Stimulated activated CD8-positive, alpha-beta memory T cell treated with anti-CD3 and anti-CD28 coated beads, Interleukin-15, amount 100 ng/mL, for 4 hours (primary cell): ENCODE measurements at places on chromosomes 6 and 20.

DNA sequence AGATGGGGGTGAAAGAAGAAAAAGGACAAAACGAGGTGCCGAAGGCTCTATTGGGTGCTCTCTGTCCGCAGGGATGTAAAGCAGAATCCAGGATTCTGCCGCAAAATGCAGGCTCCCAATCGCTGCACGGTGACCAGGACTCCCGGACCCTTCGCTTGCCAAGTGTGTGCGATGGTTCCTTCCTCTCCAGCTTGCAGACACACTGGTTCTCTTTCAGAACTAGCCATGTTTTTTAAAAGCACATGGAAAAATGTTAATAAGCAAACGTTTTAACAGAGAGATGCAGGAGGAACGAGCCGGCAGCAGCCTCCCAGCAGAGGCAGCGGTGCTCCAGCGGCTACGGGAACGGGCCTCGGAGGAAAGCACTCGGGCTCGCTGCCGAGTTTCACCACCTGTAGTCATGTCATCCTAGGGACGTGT is 59.6 kb downstream of the ZNF831 start:
- DNase-seq = no peak

GRCh38 chr20:3658716-3659491 is 4.3 kb downstream of the GFRA4 start:
- no peak for DNase-seq

GRCh38 chr6:89685311-89685710 is 46.8 kb upstream of the LYRM2 start:
- DNase-seq = no peak

GRCh38 chr20:44695674-44696300 is 19.4 kb upstream of the CCN5 start:
- DNase-seq = no peak

DNA sequence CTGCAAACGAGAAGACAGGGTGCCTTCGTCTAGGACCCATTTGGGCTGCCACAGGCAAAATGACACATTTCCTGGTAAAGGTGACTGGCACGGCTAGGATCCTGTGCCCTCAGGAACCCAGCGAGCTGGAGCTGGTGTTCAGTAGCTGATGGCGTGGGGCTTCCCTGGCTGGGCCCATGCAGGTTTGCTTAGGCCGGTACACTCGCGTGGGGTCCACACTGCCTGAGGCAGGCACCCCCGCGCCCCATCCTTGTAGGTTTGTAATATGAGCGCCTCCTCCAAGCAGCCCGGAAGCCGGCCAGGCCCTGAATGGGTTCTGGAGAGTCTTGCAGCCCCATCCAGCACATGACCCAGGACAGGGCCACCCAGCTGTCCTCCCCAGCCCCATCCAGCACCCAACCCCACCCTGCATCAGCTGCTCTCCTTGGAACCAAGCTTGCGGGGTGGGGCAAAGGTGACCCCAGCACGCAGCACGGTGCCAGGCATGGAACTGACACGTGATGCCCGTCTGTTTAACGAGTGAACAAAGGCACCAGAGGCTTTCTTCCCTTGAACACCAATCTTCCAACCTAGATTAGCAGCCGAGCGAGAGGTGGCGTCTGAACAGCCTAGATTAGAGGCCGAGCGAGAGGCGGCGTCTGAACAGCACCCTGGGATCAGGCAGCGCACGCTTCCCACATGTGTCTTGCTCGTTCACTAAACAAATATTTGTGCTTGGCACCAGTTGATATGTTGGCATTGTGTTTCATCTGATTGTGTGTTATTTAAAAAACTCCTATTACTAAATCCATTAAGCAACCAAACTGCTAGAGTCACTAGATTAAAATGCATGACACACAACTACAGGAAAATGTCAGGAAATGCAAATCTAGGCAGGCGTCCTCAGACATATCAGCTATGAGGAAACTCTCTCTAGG is 112.1 kb downstream of the DLL1 start:
- no peak for DNase-seq

DNA sequence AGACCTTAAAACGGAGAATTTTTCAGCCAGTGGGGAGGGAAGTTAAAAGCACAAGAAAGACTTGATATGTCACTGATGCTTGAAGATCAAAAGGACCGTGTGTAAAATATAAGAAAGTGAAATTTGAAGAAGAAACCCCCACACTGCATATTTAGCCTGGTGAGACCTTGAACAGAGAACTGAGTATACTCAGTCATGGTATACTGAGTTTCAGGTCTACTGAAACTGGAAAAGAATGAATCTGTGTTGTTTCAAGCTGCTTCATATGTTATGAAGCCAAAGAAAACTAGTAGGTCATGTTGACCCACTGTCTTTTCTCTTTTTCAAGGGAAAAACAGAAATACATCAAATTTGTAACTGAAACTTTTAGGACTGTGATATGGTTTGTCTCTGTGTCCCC is 443.8 kb upstream of the GJE1 start:
- DNase-seq = no peak

GRCh38 chr6:142443532-142443931 is 141.7 kb downstream of the ADGRG6 start:
- DNase-seq = no peak

DNA sequence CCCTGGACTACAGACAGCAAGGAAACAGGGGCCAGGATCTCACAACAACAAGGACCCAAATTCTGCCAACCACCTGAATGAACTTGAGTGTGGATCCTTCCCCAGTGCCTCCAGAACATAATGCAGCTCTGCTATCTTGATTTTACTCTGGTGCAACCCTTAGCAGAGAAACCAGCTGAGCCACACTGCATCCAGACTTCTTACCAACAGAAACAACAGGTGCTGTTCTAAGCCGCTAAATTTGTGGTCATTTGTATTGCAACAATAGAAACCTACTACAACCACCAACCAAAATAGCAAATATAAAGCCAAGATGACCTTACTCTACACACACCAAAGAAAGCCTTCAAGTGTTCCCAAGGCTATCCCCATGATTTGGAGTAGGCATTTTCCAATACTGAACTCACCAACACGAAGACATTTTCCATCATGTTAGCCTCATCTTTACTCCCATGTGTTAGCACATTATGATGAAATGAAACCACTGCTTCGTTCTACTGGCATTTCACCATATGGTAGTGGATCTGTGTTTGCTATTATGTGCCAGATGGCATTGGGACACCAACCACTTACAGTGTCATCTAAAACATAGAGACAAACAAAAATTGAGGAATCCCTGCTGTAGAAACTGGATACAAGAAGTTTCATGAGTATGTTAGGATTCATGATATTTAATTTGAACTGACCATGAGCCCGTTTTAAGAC is 249.8 kb upstream of the ID4 start:
- no peak for DNase-seq

- no peak for DNase-seq
Observed at GRCh38 chr20:2693286-2694007, 867 bp downstream of the EBF4 start.

DNA sequence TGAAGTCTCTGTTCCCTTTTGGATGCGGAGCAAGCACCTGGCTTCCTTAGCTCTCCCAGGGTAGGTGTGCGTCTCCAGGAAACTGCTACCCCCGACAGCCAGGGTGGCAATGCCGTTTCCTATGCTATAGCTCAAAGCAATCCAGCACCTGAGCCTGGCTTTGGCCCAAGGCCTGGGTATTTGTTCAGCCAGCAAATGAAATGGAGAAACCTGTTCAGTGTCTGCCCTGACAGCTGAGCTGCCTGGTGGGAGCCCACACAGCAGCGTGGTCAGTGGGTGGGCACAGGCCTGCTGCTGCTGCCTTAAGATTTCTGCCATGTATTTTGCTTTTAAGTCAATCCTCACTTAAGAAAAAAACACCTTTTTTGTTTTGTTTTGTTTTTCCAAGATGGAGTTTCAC is 13.7 kb downstream of the SPATA2 start:
- no peak for DNase-seq

DNA sequence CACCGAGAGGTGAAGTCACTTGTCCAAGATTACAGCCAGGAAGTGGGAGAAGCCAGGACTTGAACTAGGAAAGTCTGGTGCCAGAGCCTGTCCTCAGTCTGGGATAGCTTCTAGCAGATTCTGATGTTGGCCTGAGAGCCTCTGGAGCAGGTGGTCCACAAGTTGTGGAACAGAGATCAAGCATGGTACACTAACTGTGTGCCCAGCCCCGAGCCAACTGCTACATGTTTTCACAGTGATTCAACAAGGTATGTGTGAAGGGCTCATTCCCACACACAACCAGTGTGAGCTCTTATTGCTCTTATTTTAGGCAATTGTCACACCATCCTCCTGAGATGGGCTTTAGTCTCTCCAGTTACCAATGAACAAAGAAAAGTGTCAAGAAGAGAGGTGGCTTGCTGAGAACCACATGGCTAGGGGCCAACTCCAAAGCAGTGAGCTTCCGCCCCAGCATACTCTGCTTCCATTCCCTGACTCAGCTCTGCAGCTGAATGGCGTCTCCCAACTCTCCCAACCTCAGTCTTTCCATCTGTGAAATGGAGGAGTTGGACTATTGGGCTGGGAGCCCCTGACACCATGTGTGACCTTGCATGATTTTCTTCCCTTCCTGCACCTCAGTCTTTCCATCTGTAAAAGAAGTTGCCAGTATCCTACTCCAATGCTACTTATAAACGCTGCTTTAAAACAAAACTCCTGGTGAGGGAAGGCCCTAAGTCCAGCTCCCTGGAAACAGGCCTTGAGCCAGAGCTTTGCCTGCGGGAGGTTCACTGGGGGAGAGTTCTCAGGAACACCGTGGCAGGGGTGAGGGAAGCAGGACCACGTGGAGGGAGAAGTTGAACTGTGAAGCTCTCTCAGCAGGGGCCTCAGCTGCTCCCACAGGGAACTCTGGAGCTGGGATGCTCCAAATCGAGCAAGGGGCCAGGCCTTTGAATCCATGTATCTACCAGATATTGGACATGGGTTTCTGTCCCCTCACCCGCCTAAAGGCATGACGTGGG is 40.9 kb downstream of the CDH22 start:
- DNase-seq = no peak

DNA sequence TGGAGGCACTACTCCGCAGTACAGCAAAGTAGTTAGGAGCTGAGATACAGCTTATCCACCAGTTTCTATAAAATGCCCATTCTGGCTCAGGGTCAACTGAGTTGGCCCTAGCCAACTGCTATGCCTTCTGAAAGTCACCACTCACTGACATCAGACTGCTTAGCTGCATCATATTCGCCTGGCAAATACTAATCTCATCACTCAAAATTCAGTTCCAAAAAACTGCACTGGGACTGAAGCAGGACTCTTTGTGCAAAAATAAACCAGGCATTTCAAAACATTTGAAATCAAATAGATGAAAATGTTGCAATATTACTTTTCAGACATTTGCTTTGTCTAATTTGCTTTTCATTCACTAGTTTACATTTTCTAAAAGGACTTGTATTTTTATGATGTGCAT is 230.0 kb downstream of the ALDH8A1 start:
- no peak for DNase-seq

- DNase-seq = no peak
Observed at GRCh38 chr6:51474022-51474975, 613.1 kb downstream of the PKHD1 start.

DNA sequence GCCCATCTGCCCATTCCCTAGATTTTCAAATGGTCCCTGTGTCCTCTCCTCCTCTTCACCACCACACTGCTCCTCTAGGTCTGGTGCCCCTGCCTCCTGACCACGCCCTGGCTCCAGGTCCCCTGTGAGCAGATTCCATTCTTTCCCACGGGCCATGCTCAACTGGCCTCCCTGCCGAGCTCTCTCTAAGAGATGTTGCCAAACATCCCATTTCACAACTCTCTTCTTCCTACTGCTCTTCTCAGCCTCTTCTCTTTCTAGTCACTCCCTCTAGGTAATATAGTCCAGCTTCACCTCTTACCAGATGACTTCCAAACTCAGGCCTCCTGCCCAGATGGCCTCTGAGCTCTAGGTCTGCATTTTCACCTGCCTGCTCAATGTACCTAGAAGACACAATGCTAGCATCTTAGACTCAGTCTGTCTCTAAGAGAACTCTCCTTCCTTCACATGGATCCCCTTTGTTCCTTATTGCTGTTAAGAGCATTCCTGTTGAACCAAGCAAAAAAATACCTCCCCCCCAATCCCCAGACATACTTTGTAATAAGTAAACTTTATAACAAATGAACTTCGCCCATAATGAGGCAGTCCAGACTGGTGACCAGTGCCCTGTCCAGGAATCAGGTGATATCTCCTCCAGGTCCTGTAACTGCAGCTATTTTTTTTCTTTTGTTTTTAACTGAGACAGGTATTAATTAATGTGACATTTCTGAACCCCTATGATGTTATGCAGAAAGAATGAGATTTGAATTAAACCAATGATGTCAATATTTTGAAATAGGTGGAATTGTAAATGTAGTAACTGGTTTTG is 79.0 kb downstream of the LYRM4 start:
- no peak for DNase-seq

DNA sequence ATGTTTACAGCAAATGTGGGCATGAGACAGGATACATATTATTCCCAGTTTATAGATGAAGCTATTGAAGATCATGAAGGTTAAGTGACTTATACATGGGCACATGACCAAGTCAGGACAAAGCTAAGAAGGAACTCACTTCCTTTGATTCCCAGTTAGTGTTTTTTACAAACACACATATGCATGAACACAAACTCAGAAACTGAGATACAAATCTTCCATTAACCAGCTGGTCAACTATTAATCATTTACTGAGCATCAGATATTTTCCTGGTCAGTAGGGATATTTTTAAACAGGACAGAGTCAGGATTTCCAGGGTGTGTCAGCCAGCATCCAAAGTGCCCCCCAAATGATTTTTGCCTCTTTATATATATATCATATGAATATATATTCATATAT is 222.2 kb downstream of the OGFRL1 start:
- DNase-seq = no peak
